RWPE1 (cell line): ENCODE measurements at places on chromosomes 2 and 18.
A peak's percentile ranks its signal among the peaks of the same experiment; 100 is the strongest.

DNA sequence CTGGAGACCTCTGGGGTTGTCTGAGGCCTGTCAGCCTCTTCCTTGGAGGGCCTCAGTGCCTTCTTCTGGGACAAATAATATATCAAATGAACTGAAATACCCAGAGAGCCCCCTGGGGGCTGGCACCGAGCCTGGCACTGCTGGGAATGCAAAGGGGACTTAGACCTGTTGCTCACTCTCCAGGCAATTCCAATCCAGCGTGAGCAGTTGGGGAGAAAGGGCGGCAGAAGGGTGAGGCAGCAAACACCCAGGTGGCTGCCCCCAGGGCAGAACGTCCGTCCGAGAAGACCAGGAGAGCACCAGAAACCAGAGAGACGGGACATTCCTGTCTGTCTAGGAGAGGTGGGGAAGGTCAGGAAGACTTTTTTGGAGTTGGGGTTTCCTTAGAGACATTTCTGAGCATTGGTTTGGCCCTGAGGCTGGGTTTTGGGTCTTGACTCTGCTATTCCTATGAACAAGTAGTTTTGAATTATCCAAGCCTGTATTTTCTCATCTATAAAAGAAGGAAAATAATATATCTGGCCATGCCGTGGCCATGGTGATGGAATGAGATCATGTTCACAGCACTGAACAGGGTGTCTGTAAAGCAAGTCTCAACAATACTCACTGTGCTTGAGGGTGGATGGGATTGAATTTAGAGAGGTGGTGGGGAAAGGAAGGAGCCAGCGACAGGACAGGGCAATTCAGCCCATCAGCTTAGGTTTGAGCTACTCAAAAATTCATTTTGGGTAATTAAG, 44.3 kb upstream of the ZBTB7C start:
- no peak for DNase-seq

DNA sequence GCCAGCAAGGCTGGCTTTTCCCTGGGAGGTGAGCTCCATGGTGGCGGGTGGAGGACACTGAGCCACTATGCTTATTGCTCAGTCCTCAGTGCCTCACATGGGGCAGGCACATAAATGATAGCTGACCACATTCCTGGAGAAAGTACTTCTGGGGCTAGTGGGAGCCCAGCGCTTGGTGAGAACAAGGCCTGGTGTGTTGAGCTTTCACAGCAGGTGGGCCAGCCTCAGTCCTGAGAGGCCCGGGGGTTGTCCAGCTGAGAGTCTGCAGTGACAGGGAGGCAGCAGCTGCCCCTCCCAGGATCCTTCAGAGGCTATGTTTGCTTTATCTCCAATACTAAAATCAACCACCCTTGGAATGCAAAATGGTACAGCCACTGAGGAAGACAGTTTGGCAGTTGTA, 217.7 kb downstream of the ZBTB7C start:
- DNase-seq: no peak

DNA sequence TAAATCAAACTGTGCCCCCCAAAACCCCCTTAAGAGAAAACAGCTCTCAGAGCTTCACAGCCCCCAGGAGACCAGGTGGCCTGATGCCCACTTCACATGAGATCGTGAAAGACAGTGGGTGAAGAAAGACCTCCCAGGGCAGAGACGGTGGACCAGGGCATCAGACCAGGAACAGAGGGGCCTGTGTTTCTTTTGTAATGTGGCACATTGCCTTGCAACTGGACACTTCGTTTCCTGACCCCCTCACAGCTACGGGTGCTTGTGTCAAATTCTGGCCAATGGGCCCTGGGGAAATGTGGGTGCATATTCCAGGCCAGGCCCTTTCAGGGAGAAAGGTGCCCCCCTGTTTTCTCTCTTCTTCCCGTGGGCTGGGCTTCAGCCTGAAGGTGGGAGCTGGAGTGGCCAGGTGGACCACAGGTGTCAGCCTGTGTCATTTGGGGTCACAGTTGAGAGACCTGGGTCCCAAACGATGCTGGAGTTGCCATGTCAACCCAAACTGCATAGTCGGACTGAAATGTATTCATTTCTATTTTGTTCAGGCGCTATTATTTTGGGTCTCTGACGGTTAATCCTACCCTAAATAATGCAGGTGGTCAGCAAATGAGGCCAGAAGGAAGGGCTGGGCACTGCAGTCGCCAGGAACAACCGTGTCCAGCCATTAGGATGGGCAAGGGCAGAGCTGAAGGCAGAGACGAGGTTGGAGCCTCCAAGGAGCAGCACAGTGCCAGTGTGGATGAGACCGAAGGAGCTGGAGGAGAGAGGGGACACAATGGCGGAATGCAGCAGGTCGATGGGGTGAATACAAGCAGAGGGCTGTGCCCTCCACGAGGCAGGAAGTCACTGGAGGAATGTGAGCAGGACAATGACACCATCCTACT, 338.2 kb downstream of the EIPR1 start:
- no peak for DNase-seq

DNA sequence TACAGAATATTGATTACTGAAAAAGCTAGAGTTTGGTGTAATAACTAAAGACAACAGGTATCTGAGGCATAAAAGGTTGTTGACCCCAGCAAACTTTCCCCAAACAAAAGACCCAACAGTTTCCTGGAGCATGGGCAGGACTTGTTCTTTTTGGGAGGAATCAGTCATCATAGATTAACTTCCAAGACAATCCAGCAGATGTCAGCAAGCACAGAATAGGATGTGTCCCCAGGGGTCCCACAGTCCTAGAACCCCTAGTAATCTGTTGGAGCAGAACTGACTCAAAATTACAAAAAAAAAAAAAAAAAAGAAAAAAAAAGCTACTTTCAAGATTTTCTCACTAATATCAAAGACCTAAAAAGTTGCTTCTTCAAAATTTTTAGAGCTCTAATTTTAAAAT, 564.7 kb upstream of the SLC39A10 start:
- DNase-seq: no peak

DNA sequence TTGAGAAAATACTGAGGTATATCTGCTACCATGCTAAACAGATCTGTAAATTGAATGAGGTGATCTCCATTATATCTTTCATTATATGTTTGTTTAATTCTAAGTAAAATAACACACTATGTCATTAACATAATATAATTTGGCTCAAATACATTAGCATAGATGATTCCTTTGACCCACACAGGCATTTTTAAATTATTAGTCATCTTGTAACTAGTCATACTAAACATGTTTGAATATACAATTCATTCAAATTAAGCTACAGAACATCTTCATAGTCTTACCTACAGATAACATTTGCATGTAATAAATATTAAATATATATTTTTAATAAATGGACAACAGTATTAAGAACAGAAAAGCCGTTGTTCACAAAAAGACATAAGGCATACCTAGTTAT, 52.7 kb upstream of the KYNU start:
- DNase-seq: peak; percentile 17

DNA sequence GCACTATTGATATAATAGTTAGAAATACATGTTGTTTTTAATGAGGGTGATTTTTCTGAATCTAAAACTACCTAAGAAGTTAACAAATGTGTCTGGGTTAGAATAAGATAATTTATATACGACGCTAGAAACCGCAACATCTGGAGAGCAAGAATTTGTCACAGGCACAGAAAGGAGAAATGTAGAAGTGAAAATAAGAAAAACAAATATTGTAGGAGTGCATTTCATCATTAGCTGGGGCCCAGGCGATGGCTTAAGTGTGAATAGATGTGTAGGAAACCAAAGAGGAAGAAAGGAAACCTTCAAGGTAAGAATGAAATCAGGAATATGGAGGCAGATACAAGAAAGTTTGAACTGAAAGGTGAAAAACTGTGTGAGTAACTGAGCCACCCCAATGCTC, 90.3 kb downstream of the LRP2 start:
- no peak for DNase-seq

- no peak for DNase-seq
Observed at GRCh38 chr2:161915121-161915520, 158.9 kb downstream of the DPP4 start.

DNA sequence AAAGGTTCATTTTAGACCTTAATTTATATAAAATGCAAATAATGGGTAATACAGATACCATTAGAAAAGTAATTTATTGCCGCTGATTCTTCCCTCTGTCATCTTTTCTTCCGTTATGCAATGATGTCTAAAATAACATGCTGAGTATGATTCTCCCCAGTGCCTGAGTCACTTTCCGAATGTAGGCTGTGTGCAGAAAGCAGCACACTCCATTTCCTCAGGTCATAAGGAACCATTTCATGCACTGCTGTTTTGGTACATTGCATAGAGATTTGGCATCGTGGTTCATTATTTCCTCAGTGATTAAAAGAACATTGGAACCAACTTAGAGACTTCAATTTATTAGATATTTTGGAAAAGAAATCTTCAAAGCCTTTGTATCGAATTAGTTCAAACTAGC, 173.5 kb downstream of the CDH2 start:
- DNase-seq: no peak

- no peak for DNase-seq
Observed at GRCh38 chr2:60331115-60331809, 222.2 kb downstream of the BCL11A start.

DNA sequence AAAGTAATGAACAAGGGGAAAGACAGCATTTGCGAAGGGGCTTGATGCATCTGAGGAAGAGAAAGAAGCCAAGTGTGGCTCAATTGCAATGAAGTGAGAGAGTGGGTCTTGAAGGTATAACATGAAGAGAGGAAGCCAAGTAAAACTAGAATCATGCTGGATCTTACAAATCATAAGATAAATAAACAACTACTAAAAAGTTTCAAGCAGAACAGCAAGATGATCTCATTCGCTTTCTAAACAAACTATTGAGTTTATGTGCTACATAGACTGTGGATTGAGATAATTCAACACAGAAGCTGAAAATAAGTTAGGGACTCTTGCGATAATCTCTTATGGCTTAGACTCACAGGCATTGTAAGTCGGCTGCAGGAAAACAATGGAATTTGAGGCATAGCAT, 1310.5 kb upstream of the NRXN1 start:
- no peak for DNase-seq

DNA sequence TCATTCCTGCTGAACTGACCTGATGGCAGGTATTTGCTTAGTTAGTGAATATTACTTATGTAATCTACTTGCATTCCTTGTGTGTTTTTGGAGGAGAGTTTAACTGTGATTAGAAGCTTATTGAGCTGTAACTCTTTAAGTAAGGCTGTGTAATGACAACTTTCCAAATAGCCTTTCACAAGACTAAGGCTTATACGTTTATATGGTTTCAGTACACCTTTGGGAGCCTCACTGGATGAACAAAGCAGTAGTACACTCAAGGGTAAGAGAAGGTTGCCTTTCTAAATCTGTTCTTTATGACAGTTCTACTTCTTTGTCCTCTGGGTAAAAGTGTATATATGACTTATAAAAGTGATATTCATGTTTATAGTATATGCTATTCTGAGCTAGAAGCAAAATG, 4.3 kb downstream of the ITPRID2 start:
- no peak for DNase-seq

- DNase-seq: no peak
Observed at GRCh38 chr2:83941886-83942285, 517.2 kb downstream of the SUCLG1 start.

DNA sequence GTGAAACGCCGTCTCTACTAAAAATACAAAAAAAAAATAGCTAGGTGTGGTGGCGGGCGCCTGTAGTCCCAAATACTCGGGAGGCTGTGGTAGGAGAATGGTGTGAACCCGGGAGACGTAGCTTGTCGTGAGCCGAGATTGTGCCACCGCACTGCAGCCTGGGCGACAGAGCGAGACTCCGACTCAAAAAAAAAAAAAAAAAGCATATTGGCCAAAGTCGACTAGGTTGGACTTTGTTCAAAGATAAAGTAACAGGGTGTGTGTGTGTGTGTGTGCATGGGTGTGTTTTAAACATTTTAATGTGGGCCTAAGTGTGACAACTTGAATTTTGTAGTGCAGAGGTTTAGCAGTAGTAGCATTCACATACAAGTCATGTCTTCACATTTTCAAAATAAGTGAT, 11.7 kb downstream of the GEMIN6 start:
- DNase-seq: no peak

GRCh38 chr18:49837889-49838288, 24.6 kb upstream of the ACAA2 start:
- DNase-seq: no peak

- no peak for DNase-seq
Observed at GRCh38 chr2:213189001-213189899, 37.8 kb upstream of the IKZF2 start.

DNA sequence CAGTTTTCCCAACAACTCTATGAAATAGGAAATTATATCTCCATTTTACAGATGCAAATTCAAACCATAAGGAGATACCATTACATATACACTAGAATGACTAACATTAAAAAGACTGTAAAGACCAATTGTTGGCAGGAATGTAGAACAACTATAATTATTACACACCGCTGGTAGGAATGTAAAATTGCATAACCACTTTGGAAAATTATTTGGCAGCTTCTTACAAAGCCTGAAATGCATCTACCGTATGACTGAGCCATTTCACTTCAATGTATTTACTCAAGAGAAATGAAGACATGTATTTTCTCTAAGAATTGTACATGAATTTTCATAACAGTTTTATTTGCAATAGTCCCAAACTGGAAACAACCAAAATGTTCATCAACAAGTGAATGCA, 189.1 kb upstream of the BCL2L11 start:
- DNase-seq: peak; percentile 20

- DNase-seq: peak; percentile 70
Observed at GRCh38 chr18:62450546-62451410, 72.0 kb upstream of the ZCCHC2 start.

- DNase-seq: no peak
Observed at GRCh38 chr2:120783371-120783791, 47.7 kb downstream of the GLI2 start.

DNA sequence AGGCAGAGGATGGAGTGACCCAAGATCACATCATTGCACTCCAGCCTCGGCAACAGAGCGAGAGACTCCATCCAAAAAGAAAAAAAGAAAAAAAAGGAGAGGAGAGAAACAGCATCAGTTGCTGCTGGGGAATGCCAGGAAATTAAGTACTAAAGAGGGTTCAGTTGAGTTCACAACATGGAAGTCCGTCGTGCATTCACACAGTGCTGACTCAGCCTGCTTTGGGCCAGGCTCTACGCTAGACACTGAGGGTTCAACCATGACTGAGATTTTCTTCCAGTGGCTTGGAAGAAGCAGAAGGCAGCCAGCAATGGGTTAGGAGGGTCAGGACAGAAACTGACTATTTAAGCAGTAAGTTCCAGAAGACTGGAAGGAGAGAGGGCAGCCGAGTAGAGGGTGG, 108.8 kb downstream of the FMNL2 start:
- no peak for DNase-seq
